Activated CD4-positive, CD25-positive, alpha-beta regulatory T cell (primary cell): ENCODE measurements at places on chromosomes 3 and 15.

DNA sequence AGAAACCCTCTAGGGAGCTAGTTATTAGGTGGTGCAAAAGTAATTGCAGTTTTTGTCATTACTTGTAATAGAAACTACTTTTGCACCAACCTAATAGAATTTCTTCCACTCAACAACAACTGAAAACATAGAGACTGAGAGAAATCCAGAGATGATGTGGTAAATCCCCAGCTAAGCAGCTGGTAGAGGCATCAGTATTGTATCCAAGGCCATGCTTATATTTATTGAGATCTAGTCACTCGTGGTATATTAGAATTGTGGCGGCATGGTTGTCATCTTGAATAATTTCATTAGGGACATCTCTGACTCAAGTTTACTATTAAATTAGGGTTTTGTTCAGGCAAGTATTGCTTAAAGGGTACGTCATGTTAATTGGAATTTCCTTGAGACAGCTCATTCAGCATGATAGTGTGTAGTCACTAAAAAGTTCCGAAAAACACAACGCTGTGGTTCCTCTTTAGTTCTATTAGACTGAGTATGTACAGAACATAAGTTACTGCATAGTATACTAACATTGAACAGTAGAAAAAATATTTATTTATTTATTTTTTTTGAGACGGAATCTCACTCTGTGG is 35.3 kb downstream of the PAK2 start:
- DNase-seq, result no peak

- no peak for DNase-seq
Observed at GRCh38 chr15:33160581-33161165, 33.8 kb downstream of the FMN1 start.

- no peak for DNase-seq
Observed at GRCh38 chr3:126493739-126494138, 18.0 kb upstream of the ZXDC start.

DNA sequence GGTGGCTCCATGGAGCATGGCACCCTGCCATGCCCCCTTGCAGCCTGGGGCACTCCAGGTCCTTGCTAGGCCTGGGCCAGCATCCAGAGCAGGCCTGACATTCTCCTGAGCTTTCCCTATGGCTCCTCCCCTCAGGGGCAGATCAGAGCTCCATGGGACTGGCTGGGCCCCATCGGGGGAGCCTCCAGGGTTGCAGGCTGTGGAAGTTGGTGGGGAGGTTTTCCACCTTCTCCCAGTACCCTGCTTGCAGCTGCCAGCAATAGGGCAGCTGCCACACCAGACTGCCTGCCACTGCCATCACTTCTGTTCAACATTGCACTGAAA is 75.7 kb upstream of the TP63 start:
- no peak for DNase-seq

DNA sequence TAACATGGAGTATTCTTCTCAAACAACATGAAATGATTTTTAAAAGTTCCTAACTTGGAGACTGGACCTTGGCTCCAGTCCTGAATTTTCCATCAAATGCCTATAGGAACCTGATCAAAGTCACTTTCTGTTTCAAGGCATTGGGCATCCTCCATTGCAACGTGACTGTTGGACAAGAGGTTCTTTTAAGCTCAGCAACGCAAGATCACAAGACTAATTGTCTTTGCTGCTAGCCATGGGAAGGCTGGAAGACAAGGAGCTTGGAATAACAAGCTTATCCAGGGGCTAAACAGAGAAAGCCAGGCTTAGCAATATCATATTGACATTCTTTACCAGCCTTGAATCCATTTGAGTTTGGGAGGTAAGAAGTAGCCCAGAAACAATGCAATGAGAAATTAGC is 48.3 kb downstream of the SST start:
- DNase-seq, result no peak

- DNase-seq, result no peak
Observed at GRCh38 chr3:156358232-156358631, 196.7 kb downstream of the SSR3 start.

GRCh38 chr3:37751967-37752648 is 109.6 kb upstream of the CTDSPL start:
- no peak for DNase-seq

GRCh38 chr3:73768524-73769308 is 144.0 kb upstream of the PDZRN3 start:
- no peak for DNase-seq

DNA sequence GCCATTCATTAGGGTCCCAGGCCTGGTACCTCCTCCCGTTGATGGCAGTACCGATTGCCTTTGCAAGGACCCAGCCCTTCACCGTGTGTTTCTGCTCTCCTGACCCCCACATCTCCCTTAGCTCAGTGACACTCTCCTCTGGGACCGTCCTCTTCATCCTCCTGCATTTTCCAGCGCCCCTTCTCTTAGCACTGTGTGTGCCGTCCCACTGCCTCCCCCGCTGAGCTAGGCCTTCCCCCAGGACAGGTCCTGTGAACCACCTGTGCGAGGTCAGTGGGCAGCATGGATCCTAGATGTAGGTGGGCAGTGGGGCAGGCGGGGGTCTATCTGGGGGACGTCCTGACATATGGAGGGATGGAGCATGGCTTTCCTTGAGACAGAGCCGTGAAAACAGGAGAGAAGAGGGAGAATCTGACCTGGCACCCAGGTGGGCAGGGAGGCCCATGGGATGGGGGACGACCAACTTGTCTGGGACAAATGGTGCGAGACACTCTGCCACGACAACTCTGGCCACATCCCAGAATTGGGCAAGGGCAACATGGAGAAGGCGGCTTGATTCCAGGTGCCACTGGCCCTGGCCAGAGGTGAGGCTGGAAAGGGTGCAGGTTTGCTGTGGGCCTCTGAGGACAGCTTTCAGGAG is 87.7 kb upstream of the ALDH1L1 start:
- no peak for DNase-seq

- no peak for DNase-seq
Observed at GRCh38 chr3:178975320-178975719, 96.3 kb downstream of the ZMAT3 start.

- DNase-seq, result no peak
Observed at GRCh38 chr3:154775821-154776548, 304.1 kb upstream of the MME start.

DNA sequence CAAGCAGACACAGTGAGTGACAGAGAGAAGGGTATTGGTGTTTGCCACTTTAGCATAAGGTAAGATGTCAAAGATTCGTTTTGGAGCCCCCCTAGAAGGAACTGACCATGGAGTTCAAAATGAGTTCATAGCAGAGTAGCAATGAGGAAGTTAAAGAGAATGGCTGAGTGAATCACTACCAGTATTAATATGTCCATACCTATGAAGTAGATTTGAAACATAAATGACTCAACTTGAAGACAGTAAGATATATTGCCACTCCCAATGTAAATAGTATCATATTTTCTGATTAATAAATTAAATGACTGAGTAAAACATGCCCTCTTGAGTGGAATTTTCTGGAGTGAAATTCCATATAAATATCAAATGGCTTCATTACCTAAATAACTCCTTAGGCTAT is 675.1 kb downstream of the NLGN1 start:
- no peak for DNase-seq

DNA sequence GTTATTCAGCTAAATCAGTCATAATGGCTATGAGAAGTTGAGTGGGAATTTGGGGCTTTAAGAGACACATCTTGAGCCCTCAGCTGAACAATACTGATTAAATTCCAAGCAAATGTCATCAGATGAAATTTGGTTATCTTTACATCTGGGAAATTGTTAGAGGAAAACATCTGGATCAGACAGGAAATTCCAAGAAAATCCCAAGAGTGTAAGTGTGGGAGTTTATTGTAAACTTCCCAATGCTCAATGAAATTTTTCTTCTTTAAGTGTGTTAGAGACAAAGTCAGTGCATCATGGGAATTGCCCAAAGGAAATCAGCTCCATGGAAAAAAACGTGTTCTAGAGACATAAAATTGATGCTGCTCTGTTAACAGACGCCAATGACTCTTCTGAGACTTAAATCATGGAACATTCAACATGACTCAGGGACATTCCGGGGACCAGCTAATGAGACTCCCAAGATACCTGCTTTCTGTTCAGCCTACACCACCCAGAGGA is 19.8 kb upstream of the DCLK3 start:
- DNase-seq, result no peak

- no peak for DNase-seq
Observed at GRCh38 chr15:36882487-36883131, 217.7 kb downstream of the MEIS2 start.

DNA sequence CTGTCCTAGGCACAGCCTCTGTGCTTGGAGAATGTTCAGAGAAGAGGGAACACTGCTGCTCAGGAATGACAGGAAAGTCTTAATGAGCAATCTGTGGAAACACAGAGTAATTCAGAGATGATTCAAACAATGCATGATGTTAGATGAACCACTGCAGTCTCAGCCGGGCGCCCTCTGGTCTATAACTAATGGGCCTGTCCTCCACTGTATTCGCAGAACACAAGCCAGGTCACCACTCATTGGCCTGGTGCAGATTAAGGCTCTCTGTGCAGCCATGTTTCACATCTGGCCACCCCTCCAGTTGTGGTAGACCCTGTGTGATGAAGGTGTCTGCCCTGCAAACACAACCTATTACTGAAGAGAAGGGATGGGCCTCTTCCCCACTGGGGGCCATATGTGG is 281.7 kb upstream of the ROPN1 start:
- DNase-seq, result no peak

- no peak for DNase-seq
Observed at GRCh38 chr3:114418724-114419543, 125.1 kb downstream of the TIGIT start.

GRCh38 chr3:134084242-134084950 is 54.7 kb upstream of the SLCO2A1 start:
- DNase-seq, result no peak

DNA sequence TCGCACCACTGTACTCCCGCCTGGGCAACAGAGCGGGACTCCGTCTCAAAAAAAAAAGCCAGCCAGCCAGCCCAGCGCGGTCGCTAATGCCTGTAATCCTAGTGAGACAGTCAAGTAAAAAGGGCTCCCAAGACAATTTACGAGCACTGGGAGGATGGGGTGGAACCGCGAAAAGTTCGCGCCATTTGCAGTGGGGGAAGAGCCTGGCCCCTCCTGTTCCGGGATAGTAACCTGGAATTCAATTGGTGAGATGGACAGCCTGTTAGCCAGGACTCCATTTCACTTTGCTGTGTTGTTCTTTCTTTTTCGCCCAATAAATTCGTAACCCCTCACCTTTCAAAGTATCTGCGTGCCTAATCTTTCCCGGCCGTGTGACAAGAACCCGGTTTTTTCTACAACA is 19.5 kb downstream of the SLC4A7 start:
- no peak for DNase-seq
